ENCODE measurements at places on chromosomes 4 and X.

- no peak for DNase-seq
These were observed 42.1 kb upstream of the PSAPL1 start for GRCh38 chr4:7476820-7477219.

DNA sequence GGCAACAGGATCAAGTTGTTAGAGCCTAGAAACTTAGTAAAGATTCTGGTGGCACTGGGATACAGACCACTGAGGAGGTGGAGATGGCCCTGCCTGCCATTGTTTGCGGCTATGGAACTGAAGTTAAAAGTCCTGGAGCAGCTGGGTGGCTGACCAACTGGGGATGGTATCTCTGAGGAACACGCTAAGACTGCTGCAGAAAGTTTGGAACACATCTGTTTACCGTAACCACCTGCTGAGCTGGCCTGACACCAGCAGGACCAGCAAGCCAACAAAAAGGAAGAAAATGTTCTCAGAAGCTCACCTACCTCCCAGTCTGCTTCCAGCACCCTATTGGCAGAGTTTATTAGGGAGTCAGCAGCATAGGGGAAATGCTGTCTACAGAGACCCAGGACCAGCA lies 17.4 kb upstream of the PACRGL start:
- DNase-seq: no peak

DNA sequence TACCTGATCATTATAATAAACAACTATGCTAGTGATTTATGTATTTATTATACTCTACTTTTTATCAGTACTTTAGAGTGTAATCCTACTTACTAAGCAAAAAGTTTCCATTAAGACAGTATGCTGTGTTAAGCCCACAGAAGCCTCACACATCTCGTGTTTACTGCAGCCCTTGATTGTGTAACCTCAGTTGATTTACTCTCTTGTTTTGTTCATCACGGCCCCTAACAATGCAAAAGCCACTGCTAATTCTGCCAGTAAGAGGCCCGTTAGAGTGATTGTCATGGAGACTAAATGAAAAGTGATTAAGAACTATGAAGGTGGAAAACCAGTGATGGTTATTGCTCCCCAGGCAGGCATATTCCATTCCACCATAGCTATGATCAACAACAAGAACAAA lies 436.2 kb downstream of the SPOCK3 start:
- DNase-seq: no peak

GRCh38 chr4:84028340-84028739 lies 470.8 kb downstream of the NKX6-1 start:
- no peak for DNase-seq

DNA sequence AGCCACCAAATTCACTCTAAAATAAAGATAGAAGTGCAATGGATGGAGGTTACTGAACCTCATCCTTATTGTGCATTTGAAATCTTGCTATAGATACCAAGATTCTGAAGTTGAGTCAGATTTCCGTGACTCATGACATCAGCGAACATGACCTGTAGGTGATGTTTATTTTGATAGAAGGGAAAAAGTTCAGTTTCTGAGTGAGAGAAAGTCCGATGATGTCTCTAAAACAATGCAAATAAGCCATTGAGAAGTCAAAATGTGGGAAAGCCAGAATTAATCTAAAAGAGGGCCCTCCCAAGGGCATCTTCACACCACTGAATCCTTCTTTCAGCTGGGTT lies 20.0 kb downstream of the PHOX2B start:
- DNase-seq: no peak

DNA sequence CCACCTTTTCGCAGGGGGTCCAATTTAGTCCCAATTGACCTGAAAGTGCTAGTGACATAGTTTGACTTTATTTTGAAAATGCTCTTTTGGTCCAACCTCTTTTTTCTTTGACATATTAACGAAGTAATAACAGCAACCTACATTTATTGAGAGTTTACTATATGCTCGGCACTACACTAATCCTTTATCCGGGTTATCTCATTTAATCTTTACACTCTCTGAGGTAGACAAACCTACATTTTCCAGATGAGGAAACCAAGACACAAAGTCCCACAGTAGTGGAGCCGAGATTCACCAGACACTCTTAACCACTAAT lies 307 bp upstream of the ATRX start:
- DNase-seq: no peak

DNA sequence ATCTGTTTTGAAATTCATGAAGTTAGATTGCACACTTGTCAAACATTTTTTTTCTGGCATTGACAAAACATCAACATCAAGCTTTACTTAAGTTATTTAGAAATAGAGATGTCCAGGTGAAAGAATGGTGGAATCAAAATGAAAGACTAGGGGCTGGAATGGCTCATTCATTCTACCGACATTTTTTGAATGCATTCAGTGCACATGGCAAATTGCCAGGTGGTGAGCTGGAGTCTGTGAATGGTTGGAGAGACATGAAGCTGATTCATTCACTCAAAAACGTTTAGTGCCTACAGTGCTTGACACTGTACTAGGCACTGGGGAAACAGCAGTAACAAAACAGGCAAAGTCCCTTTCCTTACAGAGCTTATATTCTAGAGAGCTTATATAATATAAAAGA lies 292.4 kb downstream of the PPP1R2C start:
- no peak for DNase-seq

DNA sequence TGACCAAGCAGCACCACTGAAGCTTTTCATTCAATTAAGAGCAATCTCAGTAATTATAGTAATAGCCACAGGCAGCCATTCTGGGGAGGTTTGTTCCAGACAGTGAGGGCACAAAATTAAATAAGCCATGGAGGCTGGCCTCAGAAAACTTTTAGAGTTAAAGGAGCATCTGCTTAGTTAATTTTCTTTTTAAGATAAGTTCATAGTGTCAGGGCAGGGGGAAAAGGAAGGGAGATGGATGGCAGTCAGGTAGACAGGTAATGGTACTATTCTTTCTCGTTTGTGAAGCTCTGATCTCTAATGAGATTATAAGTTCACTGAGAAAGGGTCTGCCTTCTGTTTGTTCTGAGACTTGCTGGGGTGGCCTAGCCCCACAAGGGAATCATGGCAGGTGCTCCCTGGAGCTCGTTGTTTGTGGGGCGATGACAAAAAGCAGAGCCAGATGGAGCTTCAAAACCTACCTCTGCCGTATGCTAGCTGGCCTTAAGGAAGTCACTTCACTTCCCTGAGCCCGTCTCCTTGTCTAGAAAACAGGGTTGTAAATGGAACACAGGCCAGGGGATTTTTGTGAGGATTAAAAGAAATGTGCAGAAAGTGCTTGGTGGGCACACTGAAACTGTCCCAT lies 44.6 kb upstream of the FGFBP2 start:
- DNase-seq: no peak

DNA sequence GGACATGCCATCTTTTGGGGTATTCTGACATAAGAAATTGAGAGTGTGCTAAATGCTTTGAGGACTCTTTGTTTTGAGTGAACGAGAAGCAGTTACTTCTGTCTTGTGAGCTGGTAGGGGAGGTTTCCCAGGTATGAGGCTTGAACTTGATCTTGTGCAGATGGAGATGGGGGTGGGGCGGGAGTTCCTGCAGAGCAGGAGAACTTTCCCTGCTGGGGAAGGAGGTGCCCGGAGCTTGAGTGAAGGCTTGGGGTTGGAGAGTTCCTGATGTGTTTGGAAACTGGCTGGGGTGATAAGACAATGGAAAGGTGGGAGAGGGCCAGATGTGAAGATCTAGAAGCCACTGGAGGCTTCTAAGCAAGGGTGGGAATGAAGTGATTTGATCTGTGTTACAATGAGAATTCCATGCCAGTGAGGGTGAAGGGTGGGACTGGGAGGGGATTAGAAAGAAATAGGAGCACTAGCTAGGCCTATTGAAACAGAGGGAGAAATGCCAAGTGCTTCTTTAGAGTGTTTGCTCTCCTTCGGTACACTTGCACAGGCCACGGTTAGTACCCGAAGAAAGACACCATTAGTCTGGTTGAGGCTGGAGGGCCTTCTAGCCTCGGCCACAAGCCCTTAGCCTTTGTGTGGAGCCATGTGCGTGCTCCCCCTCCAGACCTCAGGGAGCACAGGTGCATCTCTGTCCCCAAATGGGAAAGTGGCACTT lies 103.5 kb upstream of the STOX2 start:
- DNase-seq: no peak

- no peak for DNase-seq
These were observed 20.9 kb upstream of the ZRSR2 start for GRCh38 chrX:15769300-15769954.

- no peak for DNase-seq
These were observed 99.0 kb upstream of the GPR34 start for GRCh38 chrX:41589634-41590270.

- no peak for DNase-seq
These were observed 48.4 kb downstream of the BCORL1 start for GRCh38 chrX:130030826-130031225.

DNA sequence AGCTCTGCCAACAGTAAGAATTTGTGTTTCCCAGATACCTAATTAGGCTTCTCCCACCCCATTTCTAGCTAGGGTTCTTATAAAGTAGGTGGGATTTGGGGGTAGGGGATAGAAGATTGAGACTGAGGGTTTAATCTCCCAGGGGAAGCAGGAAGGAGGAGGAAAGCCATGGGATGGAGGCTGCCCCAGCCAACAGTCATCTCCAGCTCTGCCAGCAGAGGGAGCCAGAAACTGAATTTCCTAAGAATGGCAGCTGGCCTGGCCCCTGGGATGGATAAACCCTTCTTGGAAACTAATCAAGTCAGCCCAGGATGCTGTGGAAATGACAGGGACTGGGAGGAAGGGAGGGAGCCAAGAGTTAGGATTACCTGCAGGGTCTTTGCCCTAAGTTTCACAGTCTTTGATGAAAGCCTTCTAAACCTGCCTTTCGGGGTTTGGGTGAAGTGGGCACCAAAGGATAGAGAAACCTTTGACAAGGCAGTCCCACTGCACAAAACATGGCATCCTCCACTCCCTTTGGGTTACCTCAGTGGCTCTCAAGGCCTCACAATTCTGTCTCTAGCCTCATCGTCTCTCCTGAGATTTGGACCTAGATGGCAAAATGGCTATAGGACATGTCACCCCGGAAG lies 6.7 kb upstream of the ERCC6L start:
- peak; percentile 29 for DNase-seq

DNA sequence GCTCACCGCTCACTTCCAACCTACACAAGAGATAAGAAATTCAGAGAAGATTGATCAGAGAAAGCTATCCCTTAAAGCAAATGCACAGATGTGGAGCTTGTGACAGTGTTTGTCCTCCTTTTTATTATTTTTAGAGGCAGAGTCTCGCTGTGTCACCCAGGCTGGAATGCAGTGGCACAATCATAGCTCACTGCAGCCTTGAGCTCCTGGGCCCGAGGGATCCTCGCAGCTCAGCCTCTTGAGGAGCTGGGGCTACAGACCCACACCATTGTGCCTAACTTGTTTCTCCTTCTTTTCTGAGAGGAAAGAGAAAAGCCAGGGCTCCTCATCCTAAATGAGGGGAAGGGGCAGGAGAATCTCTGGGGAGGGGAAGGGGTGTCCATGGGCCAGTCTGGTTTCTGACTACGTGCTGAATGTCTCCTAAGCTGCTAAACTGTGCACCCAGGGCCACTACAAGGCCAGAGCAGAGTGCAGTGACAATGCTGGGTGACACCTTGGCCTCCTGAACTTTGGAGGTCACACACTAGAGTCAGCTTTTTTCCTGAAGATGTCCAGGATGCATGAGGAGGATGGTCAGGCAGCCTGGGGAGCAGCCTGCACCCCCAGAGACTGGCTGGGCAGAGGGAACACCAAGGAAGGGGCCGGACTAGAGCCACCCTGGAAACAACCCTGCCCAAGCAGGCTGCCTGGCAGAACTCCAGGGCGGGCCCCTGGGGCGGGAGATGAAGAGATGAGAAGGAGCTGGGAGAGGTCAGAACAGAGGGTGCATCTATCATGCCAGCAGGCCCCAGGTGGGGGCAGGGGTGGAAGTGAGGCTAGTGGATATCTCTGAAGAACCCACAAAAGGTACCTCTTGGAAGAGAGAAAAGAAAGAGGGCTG lies 55.5 kb upstream of the PROM1 start:
- DNase-seq: no peak

DNA sequence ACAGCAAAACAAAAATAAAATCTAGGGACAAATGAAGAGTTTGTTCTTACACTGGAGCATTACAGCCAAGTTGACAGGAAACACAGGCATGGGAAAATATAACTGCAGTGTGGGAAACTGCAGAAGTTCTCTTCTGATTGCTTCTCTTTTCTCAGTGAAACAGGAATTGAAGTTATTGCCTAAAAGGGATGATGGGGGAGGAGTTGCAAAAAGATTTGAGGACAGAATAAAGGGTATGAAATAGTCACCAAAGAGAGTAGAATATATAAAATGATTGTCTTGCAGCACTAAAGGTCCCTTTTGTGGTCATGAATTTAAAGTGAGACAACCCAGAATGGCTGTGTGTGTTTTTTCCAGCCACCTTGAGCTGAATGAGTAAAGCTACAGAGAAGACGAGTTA lies 103.7 kb downstream of the JADE1 start:
- DNase-seq: no peak

- DNase-seq: no peak
These were observed 26.1 kb downstream of the KLHL34 start for GRCh38 chrX:21632027-21632426.

GRCh38 chrX:69262036-69262936 lies 97.0 kb upstream of the PJA1 start:
- no peak for DNase-seq

- no peak for DNase-seq
These were observed 45.5 kb upstream of the PROM1 start for GRCh38 chr4:16129336-16129735.

GRCh38 chrX:51494409-51494808 lies 2.0 kb downstream of the NUDT11 start:
- no peak for DNase-seq

GRCh38 chr4:3021627-3022026 lies 52.7 kb downstream of the HTT-AS start:
- no peak for DNase-seq
